ENCODE measurements at places on chromosomes 5 and 9.
A peak's percentile ranks its signal among the peaks of the same experiment; 100 is the strongest.

DNA sequence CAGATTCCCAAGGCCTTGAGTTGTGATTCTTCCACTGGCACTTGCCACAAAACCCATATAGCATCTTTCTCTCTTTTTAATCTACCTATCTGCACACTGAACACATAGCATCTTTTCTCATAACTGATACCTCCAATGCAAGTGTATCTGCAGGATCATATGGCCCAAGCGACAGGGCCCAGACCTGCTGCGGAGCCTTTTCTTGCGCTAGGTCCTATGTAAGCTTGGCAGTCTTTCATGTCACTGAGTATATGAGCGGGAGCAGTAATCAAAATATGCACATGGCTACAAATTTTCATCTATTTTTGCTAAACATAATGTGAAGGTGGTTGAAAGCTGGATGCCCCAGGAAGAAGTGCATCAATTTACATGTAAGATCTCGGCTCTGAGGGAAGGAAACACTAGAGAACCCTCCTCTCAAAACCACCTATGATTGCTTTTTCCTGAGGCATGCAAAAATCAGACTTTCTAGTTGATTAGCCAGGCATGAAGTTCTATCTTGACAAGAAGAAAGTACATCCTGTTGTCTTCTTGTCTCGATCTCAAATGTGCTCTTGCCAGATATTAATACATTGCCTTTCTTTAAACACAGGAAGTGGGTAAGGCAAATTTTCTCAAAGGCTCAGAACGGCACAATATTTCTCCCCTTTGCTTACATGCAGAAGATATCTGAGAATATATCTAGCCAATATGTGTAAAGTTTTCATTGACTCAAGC, 26.9 kb upstream of the CEMIP2 start:
- DNase-seq, result no peak

GRCh38 chr5:108122702-108123101, 259.2 kb downstream of the FBXL17 start:
- no peak for DNase-seq

DNA sequence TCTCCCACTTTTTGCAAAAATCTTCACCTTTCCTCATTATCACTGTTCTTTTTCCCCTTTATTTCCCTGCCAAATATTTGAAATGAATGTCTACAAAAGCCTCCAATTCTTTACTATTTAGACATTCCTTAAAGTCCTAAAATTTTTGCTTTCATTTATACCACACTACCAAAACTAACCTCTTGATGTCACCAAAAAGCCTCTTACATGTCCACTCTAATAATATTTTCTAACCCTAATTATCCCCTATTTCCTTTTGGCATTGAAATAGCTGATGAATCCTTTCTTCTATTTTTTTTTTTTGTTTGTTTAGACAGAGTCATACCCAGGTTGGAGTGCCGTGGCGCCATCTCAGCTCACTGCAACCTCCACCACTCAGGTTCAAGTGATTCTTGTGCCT, 32.3 kb upstream of the NRG2 start:
- no peak for DNase-seq

GRCh38 chr9:12915366-12915954, 140.6 kb downstream of the LURAP1L start:
- DNase-seq, result no peak

DNA sequence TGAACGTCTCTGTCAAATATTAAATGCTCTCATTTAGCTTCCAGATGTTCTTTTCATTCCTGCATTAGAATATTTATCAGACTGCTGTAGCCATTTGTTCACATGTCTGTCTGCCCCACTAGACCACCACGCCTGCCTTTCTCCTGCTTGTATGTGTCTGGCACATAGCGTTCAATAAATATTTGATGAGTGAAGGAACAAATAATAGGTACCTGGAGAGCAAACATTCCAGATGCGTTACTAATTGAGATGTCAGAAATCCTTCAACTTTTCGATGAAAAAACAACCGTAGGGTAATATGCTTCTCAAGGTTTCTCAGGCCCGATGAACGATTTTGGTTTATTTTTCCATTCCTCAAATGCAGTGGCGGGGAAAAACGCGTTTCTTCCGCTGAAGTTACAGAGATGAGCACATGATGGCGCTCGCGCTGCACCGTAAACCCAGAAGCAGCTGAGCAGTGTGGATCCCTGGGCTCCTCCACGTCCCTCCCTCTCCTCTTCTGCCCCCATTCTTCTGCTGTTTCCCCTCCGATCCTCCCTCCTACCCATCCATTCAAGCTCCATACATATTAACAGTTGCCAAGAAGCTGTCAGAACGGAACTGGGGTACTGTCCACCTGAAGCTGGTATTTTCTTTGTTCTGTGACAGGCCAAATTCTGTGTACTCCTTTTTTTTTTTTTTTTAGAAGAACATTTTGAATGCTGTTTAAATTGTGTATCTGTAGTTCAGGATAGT, 245.4 kb downstream of the MPDZ start:
- DNase-seq, result no peak

- DNase-seq, result no peak
Measured at GRCh38 chr5:120037451-120037850, 408.1 kb downstream of the FAM170A start.

GRCh38 chr9:134490446-134490845, 151.2 kb upstream of the COL5A1 start:
- no peak for DNase-seq

GRCh38 chr9:121735793-121736770, 84.6 kb downstream of the DAB2IP start:
- no peak for DNase-seq

GRCh38 chr9:133048595-133048994, 13.2 kb upstream of the CEL start:
- DNase-seq, result no peak

GRCh38 chr5:72412283-72413055, 92.3 kb downstream of the PTCD2 start:
- no peak for DNase-seq

- no peak for DNase-seq
Measured at GRCh38 chr5:99076723-99077640, 148.2 kb upstream of the CHD1 start.

DNA sequence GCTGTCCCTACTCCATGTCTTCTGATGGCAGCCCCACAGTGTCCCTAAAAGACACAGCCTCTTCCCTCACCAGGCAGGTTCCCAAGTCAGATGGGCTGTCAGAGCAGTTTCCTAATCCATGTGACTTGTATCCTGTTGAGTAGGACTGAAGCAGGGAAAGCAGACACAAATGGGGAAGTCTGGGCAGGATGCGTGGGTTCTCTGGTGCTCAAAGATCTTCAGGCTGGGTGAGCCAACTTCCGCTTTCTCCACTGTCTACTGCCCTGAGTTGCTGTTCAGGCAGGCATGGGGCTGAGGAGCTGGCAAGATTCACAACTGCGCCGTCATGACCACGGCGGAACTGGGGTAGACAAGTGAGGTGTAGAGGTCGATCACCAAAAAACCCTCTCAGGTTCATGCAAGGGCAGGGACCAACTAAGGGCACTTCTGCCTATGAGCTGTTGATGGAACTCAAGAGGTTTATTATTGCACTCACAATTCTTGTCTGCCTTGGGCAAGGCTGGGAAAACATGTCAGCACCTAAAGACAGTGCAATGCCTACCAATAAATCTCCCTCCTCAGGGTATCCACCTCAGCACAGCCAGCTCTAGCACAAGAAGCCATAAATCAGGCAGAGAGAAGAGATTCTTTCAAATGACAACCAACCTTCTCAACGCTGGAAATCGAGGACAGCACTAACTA, 83.4 kb downstream of the RAPGEF1 start:
- no peak for DNase-seq

DNA sequence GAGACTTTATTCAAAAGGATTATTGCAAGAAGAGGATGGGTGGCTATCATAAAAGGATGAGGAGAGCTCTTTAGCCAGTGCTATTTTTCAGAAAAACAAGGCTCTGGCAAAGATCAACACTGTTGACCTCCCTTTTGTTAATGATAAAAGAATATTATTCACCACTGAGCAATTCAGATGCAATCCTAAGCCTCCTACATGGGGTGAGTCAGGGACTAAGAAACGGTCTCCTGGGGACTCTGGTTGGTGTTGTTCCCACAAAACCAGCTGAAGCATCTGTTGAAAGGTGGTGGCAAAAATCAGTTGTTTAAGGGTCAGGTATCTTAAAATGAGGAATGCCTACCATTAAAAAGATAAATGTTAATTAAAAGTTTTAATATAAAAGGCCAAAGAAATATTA, 7.7 kb upstream of the GCNT1 start:
- DNase-seq, result no peak

- DNase-seq, result peak; percentile 93
Measured at GRCh38 chr5:151758430-151759241, at the start of gene ATOX1. Gene ATOX1 (minus strand): TSS chr5:151758631. CDS start chr5:151758551, 80 bp downstream.

DNA sequence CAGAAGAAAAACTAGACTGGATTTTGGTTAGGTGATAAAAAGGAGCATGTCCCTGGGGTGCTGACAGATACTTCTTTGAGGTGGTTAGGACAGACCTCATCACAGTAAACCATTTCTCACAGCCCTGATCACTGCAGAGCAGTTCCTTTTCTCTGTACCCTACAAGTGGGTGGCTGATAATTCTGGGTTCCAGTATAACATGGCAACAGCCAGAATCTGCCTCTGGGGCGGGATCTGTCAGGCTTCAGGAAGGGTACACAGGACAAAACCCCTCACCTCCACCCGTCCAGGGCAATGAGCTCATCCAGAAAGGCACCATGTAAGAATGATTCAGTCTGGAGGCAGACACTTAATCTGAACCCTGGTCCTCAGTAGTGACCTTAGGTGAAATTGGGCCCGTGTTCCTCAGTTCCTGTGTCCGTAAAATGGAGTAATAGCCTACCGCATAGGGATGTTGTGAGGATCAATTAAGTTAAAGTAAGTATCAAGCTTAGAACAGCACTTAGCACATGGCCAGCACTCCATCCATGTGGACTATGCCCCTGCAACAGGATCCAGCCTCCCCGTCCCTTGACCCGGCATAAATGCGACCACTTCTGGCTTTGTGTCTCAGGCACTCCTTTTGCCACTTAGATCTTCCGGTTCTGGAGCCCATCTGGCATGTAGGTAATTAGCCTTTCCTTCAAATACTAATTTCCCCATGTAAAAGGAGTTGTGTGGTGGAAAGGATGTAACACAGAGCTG, 129.2 kb downstream of the LHFPL2 start:
- DNase-seq, result no peak

DNA sequence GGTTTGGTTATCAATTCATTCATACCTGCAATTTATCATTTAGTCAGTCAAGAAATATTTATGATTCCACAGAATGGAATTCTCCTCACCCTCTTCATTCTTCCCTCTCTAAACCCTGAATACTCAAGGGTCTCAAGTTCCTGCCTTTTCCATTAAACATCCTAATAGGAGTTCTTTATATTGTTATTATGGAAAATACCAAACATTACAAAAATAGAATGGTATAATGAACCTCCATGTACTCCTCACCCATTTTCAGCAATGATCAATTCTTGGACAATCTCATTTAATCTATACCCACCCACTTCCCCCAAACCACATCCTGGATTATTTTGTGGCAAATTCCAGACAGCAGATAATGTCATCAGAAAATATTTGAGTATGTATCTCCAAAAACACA, 74.5 kb downstream of the ADAMTS12 start:
- no peak for DNase-seq

DNA sequence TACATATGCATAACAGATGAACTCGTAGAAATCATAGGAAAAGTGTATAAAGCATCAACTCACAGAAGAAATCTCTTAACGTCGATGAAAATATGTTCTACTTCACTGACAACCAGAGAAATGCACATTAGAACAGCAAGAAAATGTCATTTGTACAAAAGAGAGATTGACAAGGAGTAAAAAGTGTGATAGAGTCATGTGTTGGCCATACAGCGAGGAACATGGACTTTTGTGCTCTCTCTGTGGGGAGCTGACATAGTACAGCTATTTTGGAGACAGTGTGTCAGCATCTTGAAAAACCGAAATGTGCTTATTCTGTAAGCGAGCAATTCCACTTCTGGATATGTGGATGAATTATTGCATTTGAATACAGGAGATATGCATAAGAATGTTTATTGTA, 477.9 kb downstream of the ICE1 start:
- no peak for DNase-seq

DNA sequence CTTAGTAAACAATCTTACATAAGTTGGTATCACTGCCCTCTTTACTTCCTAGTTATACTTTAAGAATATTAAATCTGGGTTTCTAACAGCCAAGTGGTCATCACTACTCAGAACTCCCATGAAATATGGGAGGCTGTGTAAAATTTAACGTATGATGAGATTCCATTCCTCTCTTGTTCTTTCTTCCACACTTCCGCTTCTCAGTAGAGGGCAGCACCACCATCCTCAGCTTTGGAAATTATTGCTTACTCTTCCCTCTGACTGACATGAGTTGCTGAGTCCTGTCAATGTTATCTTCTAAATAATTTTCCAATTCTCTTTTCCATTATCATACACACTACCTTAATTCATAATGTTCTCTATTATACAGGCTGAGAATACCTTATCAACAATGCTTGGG, 194.0 kb downstream of the RFX3 start:
- DNase-seq, result no peak

DNA sequence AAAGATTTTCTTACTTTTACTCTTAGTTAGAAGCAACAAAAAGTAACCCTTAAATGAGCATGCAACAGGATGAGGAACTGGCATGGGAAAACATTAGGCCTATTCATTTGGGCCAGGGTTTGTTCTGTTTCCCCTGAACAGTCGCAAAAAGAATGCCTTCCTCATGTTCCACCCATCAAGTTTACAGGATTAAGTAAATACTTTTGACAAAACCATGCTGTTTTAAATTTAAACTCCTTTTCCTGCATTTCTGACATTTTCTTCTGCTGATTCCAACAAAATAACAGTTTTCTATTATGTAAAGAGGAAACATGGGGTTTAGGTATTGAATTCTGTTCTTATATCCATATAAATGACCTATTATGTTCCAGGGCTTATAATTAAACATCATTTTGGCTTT, 236.6 kb upstream of the ACTBL2 start:
- no peak for DNase-seq

DNA sequence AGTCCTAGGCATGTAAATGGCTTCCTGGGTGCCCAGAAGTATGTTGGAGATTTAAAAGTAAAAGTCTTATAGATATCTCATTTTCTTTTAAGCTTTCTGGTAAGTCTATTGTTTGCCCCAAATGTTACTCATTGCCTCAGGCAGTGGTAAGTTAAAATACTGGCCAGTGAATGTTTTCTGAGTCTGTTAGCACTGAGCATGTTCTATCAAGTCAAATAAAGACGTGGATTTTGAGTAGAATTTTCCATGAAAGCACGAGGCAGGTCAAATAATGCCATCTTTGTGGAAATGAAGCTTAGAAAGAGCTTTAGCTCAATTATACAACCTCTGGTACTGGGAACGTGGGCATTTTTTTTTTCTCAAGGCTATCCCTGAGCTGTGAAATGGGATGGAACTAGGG, 651.3 kb upstream of the ACO1 start:
- no peak for DNase-seq

GRCh38 chr5:14882658-14883580, 11.3 kb upstream of the ANKH start:
- no peak for DNase-seq

DNA sequence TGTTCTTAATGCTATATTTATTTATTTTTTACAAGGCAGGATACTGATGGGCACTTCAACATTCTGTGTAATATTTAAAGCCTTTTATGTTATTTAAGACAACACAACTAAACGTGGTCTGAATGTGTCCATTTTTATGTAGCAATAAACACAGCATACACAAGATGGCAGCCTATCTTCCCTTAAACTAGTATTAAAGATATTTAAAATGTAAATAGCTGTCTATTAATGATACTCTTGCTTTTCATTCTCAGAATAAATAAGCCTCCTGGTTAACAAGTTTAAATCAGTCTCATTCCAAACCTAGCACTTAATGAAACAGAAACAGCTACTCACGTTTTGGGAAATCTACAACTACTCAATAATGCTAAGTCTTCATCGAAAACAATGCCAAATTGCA, 315.7 kb downstream of the MCTP1 start:
- DNase-seq, result no peak

All from amniotic stem cell (primary cell).